ENCODE measurements at places on chromosomes 5 and 9.

DNA sequence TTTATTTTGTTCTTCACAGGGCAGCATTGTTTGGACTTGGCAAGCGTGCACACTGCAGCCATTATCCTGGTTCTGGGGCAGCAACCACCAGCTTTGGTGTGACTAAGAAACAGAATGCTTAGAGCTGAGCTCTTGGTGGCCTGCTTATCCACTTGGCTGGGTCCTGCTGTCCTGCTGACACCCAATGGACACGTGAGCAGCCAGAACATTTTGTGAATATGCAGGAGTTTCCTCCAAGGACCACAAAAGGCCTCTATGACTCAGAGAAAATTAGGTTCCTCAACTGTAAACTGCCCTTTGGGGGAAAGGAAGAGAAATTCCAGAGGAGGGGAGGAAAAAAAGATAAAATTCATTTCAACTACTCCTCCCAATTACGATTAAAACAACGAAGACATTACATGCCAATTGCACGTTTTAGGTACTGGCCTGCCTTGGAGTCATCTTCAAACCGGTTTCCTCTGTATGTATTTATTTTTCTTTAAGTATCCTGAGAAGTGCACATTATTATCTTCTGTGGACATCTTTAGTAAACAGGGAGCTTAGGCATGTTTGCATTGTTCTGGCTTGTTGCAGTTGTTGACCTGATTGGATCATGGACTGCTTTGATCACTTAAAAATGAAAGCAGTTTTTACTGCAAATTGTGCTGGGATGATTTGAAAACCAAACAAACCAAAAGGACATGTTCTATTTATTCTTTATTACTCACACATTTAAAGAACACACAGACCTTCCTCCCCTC, 82.3 kb upstream of the TLE4 start:
- no peak for DNase-seq

- no peak for DNase-seq
These were observed 199.5 kb upstream of the PUM3 start for GRCh38 chr9:3043369-3043768.

GRCh38 chr5:74424162-74424868, 216.2 kb downstream of the ENC1 start:
- DNase-seq, result no peak

- no peak for DNase-seq
These were observed 687.8 kb downstream of the SLCO4C1 start for GRCh38 chr5:101608322-101608721.

GRCh38 chr5:65086234-65086890, 317.6 kb downstream of the CWC27 start:
- DNase-seq, result no peak

GRCh38 chr9:97675655-97676054, 21.5 kb downstream of the XPA start:
- DNase-seq, result no peak

- DNase-seq, result no peak
These were observed 260.5 kb downstream of the COX7C start for GRCh38 chr5:86878250-86878649.

DNA sequence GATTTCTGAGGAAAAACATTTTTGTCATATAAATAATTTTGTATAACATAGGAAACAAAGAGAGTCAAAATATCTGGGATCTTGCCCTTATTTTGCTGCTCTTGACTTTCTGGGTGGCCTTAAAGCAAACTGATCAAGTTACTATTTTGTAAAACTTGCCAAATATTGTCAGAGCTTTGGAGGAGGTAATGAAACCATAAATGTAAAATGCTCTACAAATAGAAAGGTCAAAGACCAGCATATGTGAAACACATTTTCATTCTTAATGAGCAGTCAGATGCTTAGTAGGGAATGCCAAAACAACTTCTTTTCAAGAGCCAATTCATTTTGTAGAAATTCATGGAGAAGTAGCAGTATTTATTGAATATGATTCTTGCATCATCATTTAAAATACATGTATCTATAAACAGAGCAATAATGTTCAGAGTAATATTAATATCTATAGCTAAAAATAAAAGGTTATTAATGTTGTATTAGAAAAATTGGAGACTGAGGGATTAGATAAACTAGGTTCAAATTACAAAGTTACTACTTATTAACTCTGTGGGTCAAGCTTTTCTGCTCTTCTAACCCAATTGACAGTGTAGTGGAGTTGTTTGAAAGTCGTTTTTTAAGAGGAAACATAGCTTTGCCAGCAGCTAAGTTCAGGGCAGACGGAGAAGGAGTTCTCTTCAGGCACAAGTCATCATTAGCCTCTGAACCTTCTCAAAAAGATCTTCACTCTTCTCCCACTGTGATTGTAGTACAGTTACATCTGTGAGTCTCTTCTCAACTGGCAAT, 2053.1 kb downstream of the EFNA5 start:
- no peak for DNase-seq

- no peak for DNase-seq
These were observed 118.6 kb downstream of the KIAA0825 start for GRCh38 chr5:94499806-94500205.

DNA sequence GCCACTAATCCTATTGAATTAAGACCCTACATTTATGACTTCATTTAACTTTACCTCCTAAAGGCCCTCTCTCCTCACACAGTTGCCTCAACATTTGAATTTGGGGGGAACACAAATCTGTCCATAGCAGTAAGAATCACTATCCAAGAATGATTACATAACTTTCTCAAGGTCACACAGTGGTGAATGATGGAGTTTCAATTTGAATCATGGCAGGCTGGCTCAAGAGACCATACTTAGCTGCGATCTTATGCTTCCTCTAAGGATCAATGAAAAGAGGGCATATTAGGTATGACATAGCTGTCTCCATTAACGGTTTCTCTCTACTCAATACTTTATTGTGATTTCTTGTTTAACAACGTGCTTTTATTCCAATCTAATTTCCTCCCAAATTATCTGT, 44.1 kb upstream of the PDE4D start:
- no peak for DNase-seq

DNA sequence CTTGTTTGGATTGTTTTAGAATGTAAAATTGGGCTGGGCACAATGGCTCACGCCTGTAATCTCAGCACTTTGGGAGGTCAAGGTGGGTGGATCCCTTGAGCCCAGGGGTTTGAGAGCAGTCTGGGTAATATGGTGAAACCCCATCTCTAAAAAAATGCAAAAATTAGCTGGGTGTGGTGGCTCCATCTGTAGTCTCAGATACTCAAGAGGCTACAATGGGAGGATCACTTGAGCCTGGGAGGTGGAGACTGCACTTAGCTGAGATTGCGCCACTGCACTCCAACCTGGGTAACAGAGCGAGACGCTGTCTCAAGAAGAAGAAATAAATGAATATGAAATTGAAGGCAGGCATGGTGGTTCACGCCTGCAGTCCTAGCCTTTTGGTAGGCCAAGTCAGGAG, 21.3 kb downstream of the MAML1 start:
- no peak for DNase-seq

GRCh38 chr9:87640385-87640795, 85.5 kb upstream of the CTSL start:
- DNase-seq, result no peak

GRCh38 chr9:89154651-89155336, 23.8 kb downstream of the SHC3 start:
- no peak for DNase-seq

DNA sequence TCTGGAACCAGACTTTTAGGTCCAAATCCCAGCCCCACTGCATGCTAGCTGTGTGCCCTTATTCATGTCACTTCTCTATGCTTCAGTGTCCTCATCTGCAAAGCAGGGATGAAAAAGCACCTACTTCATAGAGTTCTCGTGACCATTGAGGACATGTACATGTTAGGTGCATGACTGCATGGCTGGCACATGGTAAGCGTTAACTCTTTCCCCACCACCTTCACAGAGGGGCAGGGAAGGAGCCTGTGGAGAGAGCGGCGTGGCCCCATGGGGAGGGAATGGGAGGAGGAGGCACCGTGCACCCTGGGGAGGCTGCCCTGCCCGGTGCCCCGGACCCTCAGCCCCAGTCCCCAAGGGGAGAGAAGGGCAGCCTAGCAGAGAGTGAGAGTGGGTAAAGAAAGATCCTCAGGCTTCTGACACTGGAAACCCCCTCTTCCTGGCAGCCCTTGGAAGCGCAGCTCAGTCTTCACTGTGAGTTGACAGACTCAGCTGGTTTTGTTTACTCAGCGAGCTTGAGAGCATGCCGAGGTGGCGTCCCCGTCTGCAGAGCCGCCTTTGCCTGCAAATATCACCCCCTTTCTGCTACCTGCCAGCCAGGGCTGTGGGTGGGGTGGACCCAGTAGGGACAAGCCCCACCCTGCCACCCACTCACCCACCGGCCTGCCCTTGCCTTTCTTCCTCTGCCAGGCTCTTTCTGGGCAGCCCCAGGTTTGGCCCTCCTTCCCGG, 10.6 kb upstream of the ANGPTL2 start:
- no peak for DNase-seq

Data from stimulated activated CD8-positive, alpha-beta memory T cell treated with anti-CD3 and anti-CD28 coated beads, Interleukin-4, amount 100 ng/mL, for 4 hours (primary cell).